Right cardiac atrium (tissue), 5 donors: ENCODE measurements at places on chromosomes 5 and 9. TPM values are rescaled to one million over a fixed set of nuclear protein-coding genes. Genes with fewer than 3 reads are reported as not detected.

Gene SHC3
- 1.9 TPM for total RNA-seq

Gene MZB1
- total RNA-seq, result 1.8 TPM

Gene CCDC112
- total RNA-seq, result 3.9 TPM

Gene FSTL4
- total RNA-seq, result not detected

- DNase-seq, result no peak
These were observed 97.6 kb downstream of the BASP1 start for GRCh38 chr5:17314907-17315471.
